Esophagus squamous epithelium (tissue), 5 donors: ENCODE measurements at places on chromosomes 16 and 17.

DNA sequence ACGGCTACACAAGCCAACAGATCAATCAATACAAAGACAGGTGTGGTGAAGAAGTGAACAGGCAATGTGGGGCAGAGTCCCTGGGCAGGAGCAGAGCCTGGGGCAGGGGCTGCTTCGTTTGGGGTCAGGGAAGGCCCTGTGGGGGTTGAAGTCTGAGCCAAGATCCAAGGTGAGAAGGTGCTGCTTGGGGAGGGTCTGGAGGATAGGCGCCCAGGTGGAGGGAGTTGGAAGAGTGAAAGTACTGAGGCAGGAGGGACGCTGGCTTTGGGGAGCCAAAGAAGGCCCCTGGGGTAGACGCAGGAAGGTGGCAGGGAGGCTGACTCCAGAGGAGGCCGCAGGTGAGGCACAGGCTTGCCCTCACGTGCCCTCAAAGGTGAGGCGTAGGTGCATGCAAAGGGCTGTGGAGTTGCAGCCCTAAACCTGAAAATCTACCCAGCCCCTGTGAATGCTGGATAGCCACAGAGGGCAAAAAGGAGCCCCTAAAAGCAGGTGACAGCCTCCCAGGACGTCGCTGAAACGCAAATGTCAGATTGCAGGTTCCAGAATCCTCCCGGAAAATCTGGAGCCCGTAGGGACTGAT lies 33.3 kb downstream of the WFDC1 start:
- DNase-seq, result no peak

DNA sequence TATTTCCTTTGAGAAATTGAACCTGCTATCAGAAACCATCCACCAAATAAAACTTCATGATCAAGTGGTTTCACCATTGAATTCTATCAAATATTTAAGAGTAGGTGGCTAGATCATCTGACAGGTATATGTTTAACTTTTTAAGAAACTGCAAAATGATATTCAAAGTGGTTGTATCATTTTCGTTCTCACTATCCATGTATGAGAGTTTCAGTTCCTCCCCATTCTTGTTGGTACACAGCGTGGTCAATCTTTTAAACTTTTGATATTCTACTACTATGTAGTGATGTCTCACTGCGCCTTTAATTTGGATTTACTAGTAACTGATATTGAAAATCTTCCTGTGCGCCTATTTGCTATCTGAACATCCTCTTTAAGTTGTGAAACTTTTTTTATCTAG lies 163.7 kb downstream of the CYB561 start:
- DNase-seq, result no peak

DNA sequence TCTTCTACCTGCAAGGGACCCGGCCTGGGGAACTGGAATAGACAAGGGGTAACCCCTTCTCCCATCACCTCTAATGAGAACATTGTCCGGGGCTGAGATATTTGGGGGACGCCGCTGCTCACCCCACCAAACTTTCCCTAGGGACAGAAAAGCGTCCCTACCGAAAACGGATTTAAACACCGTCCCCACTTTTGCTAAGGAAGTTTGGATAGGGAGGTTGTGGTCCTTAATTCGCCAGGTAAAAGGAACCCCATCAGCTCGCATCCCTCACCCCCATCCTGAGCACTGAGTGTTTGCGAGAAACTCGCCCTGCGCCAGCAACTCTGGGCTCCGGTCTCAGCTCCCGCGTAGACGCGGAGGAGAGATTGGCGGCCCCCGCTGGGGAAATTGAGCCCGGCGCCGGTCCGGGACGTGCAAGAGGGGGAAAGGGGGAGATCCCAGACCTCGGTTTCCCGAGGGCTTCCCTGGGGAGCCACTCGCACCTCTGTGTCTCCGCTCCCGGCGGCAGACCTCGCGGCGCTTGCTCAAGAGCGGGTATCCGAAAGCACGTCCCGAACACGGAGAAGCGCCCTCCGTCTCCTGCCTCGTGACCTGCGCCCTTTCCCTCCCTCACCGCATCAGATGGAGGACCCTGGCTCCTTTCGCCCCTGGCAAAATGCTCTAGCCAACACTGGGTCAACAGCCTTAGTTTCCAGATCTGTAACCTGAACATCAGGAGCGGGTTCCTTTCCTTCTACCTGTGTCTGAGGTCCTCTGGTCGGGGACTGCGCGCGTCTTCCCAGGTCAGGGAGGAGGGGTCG lies 3.1 kb upstream of the SOX9 start:
- no peak for DNase-seq

GRCh38 chr16:74503412-74503811 lies 82.1 kb upstream of the CLEC18B start:
- DNase-seq, result no peak

GRCh38 chr16:59252317-59252716 lies 518.2 kb upstream of the GOT2 start:
- no peak for DNase-seq

- DNase-seq, result no peak
Observed at GRCh38 chr16:1657841-1658240, 20.2 kb upstream of the JPT2 start.

GRCh38 chr16:27551036-27551435 lies 1.1 kb downstream of the KATNIP start:
- no peak for DNase-seq

DNA sequence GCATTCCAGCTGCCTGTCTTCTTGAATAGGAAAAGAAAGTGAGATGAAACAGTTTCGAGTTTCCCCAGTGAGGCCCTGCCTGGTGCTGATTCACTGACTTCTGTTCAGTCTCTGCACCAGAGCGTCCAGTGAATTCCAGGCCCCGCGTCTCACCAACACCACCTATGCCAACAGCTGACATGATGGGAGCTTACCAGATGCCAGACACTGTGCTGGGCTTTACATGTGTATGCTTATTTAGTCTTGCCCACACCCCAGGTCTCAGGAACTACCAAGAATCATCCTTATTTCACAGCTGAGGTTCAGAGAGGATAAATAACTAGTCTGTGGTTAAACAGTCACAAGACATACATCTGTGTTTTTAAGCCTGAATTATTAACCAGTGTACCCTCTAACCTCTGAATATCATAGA lies 29.1 kb upstream of the IRX6 start:
- DNase-seq, result no peak

GRCh38 chr16:67763066-67763465 lies 43.3 kb downstream of the RANBP10 start:
- DNase-seq, result no peak

GRCh38 chr17:19933628-19934027 lies 44.0 kb downstream of the AKAP10 start:
- DNase-seq, result no peak

DNA sequence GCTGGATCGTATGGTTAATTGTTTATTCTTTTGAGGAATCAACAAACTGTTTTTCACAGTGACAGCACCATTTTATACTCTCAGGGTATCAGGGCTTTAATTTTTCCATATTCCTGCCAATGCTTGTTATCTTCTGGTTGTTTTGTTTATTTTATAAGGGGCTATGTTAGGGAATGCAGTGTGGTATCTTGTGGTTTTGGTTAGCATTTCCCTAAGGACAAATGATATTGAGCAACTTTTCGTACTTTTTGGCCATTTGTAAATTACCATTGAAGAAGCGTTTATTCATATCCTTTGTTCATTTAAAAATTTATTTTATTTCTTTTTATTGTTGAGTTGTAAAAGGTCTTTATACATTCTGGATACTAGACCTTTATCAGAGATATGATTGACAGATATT lies 322.0 kb upstream of the SALL1 start:
- DNase-seq, result no peak

DNA sequence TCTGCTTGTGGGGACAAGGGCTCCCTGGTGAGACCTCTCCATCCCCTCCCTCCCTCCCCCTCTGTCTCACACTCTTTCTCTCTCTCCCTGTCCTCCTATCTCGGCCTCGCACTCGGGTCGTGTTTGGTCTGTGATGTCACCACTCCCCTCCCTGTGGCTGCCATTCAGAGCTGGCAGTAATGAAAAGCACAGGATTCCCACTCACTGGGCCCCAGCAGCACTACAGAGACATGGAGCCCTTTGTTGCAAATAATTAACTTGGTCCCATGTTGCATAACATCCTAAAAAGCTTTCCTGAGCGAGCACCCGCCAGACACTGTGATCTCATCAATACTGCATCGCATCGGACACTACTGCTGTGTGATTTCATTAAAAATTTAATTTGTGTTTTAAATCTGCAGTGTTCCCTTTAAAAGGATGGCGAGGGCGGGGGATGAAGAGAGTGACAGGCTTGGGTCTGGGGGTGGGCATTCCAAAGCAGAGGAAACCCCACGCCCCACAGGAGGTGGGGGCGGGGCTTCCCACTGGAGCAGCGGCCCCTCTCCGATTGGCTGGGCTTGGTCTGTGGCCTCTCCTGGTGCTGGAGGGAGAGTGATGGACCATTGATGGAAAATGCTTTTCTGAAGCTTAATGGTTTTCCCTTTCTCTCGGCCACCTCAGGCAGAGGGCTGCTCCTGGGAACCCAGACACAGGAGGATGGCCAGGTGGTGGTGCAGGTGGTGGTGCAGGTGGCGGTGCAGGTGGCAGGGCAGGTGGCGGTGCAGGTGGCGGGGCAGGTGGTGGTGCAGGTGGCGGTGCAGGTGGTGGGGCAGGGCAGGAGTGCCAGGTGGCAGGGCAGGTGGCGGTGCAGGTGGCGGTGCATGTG lies 15.3 kb upstream of the NPTX1 start:
- no peak for DNase-seq

- DNase-seq, result no peak
Observed at GRCh38 chr17:50890675-50891516, 24.7 kb upstream of the TOB1 start.

- no peak for DNase-seq
Observed at GRCh38 chr17:49822829-49823228, 25.0 kb downstream of the TAC4 start.

DNA sequence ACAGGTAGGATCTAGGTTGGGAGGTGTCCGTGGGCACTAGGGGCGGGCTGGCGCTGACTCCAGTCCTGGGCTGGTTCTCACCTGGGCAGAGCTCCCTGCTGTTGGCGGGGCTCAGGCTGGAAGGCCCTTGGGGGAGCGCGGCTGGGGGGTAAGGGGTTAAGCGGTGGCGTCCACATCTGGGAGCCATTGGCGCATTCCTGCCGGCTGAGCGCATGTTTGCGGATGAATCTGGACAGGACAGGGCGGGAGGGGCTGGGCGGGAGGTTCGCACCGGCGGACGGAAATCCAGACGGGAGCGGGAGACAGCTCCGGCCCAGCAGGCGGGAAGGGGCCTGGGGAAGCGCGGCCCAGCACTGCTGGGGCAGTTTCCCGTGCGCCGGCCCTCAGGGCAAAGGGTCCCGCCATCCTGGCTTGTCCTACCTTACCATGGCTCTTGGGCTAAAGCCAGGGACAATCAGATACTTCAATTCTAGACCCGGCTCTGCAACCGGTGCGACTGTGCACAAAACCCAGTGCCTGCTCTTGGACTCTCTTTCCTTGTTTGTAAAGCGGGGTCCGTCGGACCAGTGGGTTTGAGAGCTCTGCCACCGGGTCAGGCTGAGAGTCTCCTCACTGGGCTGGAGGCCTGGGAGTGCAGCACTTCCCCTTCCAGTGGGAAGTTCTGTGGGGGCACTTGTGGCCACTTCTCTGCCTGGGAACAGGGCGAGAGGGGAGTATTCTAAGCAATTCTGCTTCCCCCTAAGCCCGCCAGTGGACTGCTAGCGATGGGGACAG lies 7.8 kb downstream of the RARA start:
- no peak for DNase-seq

- DNase-seq, result no peak
Observed at GRCh38 chr17:77640252-77640651, 318.3 kb upstream of the TNRC6C start.

DNA sequence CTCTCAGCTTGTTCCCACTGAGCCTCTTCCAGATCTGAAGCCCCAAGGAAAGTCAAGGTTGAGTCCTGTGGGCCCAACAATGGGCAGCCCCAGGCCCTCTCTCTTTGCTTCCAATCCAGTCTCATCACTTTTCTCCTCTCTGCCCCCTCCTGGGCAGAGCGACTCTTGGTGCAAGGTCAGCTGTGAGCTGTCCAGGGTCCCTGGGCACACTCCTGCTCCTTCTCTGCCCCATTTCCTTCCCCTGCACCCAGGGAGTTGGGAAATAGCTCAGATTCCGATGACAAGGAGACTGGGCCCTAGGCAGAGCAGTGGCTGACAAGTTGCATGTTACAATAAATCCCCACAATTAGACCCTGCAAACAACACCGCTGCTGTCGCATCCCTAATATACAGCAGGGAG lies 16.1 kb upstream of the CRHR1 start:
- DNase-seq, result no peak

DNA sequence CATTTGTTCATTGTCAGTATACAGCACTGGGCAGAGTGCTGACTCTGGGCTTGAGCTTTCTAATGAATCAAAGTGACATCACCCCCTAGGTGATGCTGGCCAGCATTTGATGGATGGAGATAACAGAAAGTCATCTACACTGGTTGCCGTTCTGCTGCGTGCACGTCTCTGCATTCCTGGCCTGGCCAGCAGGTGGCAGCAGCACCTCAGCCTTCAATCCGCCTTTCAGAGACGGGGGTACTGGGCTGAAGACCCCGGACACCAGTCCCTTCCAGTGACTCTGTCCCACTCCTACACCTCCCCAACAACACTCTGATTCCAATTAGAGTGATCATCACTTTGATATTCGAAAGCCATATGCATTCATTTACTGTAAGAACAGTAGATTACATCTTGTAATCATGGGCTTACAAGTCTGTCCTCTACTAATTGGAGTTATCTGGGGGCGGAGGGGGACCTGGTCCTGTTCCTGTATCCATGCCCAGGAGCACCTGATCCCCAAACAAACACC lies 6.0 kb downstream of the CPSF4L start:
- no peak for DNase-seq

GRCh38 chr17:5513628-5514027 lies 27.3 kb downstream of the MIS12 start:
- no peak for DNase-seq

DNA sequence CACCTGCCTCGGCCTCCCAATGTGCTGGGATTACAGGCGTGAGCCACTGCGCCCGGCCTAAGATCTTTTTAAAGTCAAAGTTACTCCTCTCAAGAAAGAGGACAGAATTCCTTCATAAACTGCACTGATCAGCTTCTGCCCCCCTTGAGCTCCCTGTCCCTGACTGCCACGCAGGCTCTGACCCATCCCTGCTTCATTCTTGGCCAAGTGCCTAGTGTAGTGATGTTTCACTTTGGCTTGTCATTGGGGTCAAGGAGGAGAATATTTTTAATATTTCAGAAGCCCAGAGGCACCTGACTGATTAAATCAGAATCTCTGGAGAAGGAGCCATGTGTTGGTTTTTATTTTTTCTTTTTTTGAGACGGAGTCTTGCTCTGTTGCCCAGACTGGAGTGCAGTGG lies 9.1 kb downstream of the MRM1 start:
- DNase-seq, result no peak

DNA sequence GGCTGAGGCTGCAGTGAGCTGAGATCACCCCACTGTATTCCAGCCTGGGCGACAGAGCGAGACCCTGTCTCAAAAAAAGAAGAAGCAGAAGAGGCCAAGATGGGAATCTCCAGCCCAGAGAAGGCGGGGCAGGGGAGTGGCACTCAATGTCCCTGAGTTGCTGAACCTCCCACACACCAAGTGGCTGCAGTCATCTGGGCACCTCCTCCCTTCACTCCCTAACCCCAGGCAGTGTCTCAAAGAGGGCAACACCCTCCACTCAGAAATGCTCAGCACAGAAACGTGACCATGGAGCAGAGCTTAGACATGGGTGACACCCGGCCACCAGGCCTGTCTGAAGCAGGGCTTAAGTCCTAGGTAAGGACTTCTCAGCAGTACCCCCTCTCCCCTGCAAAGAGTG lies 36.3 kb upstream of the BCAR1 start:
- DNase-seq, result no peak

GRCh38 chr17:58525239-58525638 lies 10.8 kb upstream of the MTMR4 start:
- no peak for DNase-seq
